ENCODE measurements at places on chromosomes 4 and X. TPM values are rescaled to one million over a fixed set of nuclear protein-coding genes. Genes with fewer than 3 reads are reported as not detected.

DNA sequence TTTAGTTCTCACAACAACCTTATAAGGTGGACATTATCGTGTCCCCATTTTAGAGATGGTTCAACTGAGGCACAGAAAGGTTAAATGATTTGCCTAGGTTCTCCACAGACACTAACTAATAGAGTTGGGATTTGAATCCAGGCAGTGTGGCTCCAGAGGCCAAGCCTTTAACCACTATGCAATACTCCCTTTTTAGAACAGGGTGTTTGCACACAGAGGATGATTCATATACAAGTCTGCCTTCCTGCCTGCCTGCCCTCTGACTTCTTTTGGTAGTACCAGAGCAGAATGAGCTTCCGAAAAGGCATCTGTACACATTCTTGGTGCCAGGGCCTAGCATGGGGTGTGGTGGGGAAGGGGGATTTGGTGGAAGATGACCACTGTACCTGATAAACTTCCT lies 150.8 kb upstream of the ARHGEF9 start:
- no peak for DNase-seq

GRCh38 chrX:72715546-72715945 lies 1.4 kb upstream of the PHKA1 start:
- DNase-seq = no peak

DNA sequence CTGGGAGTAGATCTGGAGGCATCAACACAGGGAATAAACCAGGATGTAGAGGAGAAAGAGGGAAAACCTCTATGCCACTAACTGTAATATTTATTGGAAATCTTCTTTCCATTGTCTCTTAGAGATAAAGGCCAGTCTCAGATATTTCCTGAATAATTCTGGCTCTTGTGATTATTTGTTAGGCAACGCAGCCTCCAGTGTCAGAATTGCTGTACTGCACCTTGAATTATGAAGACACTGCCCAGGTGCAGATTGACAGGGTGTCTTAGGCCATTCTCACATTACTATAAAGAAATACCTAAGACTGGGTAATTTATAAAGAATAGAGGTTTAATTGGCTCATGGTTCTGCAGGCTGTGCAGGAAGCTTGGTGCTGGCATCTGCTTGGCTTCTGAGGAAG lies 100.7 kb upstream of the ZDHHC15 start:
- DNase-seq = no peak

- no peak for DNase-seq
Measured at GRCh38 chr4:170139764-170140163, 50.0 kb upstream of the AADAT start.

TAF9B gene
- total RNA-seq = 46.3 TPM

GRCh38 chrX:30880058-30880457 lies 9.0 kb downstream of the TAB3 start:
- DNase-seq = no peak

MAGEA11 gene
- total RNA-seq = not detected

AFF2 gene
- 343 TPM for total RNA-seq

TMEM31 gene
- not detected for total RNA-seq

CENPVL1 gene
- 1.7 TPM for total RNA-seq

- no peak for DNase-seq
Measured at GRCh38 chr4:120771907-120772306, 150.6 kb downstream of the PRDM5 start.

GRCh38 chr4:121686255-121686654 lies 10.5 kb downstream of the ANXA5 start:
- no peak for DNase-seq

DCLK2 gene
- total RNA-seq = 65.0 TPM

DNA sequence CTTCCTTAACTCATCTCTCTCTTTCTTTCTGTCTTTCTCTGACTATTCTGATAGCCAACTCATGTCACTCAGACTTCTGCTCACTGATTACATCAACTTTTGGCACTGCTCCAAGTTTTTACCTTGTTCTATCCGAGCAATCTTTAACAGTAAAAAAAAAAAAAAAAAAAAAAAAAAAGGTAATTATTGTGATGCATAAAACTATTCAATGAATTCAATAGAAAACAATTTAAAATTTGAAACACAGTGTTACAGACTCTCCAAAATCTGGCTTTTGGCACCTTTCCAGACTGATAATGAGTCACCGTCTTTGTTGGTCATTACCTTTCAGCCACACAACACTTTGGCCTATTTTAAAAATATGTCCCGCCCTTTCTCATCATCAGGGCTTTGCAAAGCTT lies 229.5 kb downstream of the GALNTL6 start:
- no peak for DNase-seq

DNA sequence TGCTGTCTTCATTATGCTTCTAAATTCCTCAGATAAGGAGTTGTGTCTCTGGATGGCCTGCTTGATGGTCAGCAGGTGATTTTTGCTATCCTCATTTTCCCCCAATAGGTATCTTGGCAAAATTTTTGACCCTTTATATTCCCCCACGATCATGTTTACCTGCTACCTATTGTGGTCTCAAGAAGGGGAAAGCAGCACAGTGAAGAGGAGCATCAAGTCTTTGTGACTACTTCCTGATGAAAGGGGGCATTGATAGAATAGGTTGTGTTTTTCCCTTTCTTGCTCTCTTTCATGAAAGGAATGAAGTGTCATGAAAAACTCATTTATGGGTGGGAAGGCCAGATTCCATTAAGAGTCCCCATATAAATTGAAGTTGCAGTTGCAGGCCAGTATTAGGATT lies 153.8 kb downstream of the KLF8 start:
- no peak for DNase-seq

GRCh38 chr4:70815370-70815769 lies 24.3 kb downstream of the GRSF1 start:
- DNase-seq = no peak

SAGE1 gene
- not detected for total RNA-seq

DNA sequence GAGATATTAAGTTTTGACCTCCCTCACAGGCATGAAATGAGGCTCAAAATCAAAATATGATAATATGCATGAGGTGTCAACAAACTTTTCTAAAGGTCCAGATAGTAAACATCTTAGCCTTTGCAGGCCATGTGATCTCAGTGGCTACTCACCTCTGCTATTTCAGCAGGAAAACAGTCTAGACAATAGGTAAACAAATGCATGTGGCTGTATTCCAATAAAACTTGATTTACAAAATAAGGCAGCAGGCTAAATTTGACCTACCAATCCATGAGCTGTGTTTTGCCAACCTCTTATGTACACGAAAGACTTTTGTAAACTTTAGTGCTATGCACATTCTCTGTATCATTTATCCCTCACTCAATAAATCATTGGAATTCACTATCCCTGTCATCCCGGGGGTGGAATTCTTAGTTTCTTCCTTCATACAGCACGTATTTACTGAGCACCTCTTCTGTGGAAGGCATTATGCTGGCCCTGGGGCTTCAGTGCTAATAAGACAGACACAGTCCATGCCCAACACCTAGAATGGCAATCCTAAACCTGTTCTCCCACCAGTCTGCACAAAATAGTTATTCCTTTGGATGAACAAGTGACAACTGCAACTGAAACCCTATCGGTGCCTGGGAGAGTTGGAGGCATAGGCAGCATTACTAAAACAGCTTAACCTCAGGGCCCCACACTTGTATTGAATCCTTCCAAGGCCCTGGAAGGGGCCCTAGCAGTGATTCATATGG lies 19.9 kb downstream of the MAGEB17 start:
- no peak for DNase-seq

- DNase-seq = no peak
Measured at GRCh38 chr4:5635826-5636195, 72.5 kb downstream of the EVC2 start.

HTN1 gene
- total RNA-seq = not detected

SPOCK3 gene
- 15.1 TPM for total RNA-seq

- no peak for DNase-seq
Measured at GRCh38 chr4:43560047-43560446, 667.5 kb downstream of the GRXCR1 start.

- DNase-seq = no peak
Measured at GRCh38 chrX:118239178-118239870, 106.6 kb upstream of the WDR44 start.

DNA sequence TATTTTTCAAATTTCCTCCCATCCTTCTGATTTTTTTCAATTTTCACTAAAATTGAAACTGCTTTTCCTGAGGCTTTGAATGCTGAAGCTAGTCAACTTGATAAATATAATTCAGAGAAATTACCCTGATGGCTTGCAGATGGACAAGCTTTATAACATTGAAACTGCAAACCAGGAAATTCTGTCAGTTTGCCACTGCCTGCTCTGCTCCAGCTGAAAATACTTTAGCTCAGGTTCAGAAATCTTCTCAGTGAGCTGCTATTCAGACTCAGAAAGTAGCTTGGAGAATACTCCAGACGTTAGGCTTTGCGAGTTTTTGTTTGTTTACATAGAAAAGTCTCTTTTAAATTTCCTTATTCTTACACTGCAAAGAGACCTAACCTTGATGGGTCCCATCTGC lies 1574.7 kb downstream of the STIM2 start:
- no peak for DNase-seq

DNA sequence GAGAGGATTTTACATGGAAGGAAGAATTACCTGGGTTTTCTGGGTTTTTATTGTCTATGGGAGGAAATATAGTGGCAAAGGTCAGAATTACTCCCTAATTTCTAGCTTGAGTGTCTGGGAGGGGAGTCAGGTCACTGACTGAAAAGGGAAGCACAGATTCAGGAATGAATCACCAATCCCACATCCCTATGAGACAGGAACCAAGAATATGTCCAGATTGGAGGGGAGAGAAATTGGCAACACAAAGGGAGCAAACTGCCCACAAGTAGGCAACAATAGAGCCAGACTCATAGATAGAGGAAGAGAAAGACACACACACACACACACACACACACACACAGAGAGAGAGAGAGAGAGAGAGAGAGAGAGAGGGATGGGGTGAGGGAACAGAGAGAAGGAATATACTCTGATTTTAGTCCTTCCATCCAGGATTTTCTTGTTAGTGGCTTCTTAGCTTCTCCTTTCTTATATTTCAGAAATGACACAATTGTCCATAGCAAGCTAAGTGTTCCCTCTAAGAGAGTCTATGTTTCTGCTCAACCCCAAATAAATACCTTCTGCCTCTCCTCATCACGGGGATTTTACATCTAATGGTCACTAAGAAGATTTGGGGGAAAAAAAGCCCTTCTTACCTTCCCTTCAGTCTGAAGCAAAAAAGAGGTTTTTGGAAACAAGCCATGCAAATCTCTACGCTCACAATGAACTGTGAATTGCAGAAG lies 12.0 kb downstream of the P2RY10 start:
- DNase-seq = no peak

DNA sequence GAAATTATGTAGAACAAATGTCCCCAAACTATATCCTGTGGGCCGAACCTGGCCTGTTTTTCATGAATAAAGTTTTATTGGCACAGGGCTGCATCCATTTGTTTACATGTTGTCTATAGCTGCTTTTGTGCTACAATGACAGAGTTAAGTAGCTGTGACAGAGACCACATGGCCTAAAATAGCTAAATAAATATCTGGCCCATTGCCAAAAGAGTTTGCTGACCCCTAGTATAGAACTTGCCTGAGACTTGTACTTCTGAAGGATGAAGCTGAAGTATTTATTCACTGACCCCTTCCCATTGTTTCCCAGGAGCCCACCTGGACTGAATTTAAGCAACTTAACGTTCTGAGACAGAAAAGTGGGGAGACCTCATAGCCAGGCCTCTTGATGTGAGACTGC lies 325.6 kb downstream of the FRMPD4 start:
- DNase-seq = no peak

DNA sequence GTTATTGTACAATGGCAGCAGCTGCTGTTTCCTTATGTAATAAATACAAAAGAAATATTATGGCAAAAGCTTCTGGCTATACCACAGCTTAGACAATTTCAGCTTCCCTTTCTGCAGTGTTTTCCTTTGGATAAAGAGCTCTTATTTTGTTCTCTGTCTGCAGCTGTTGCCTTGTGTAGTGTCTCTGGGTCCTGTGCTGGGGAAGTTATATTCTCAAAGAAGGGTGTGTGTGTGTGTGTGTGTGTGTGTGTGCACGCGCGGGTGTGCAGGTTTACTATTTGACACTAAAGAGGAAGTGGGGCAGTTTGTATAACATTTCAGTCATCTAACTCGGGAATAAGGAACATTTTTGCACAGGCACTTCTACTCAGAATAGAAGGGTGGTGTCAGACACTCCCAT lies 83.6 kb downstream of the REPS2 start:
- DNase-seq = no peak

IL3RA gene
- total RNA-seq = 0.94 TPM

MAPK10 gene
- total RNA-seq = 265 TPM

DNA sequence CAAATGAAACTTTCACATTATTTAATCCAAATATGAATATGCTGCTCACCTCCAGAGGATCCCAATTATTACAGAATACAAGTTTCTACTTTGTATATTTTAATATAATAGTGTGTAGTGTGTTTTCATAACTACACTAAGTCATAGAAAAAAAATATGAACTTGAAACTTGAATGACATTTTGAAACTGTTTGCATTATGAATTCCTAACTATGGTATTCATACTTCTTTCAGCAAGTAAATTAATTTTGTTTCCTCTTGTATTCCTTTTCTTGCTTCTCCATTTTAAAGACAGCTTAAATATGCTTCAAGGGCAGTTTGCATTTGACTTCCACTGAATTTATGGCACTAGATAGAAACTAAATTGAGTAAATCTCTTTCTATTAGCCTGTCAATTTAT lies 177.1 kb downstream of the BMPR1B start:
- no peak for DNase-seq

DNA sequence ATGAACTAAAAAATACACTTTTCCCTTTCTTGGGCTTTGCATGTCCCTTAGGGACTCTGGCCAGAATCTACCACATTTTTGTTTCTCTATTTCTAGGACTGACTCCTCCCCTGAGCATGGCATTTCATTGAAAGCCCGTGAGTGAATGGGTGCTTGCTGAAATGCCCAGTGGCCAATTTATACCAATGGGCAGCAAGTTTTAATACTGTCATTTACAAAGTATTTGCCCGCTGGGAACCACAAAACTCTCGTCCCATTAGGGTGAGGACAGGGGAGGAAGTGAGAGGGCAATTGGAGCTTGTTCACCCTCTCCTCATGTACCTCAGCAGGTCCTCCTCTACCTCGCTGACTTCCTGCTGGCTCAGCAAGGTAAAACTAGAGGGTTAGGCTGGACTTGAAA lies 1.1 kb downstream of the SRPX2 start:
- DNase-seq = no peak

DNA sequence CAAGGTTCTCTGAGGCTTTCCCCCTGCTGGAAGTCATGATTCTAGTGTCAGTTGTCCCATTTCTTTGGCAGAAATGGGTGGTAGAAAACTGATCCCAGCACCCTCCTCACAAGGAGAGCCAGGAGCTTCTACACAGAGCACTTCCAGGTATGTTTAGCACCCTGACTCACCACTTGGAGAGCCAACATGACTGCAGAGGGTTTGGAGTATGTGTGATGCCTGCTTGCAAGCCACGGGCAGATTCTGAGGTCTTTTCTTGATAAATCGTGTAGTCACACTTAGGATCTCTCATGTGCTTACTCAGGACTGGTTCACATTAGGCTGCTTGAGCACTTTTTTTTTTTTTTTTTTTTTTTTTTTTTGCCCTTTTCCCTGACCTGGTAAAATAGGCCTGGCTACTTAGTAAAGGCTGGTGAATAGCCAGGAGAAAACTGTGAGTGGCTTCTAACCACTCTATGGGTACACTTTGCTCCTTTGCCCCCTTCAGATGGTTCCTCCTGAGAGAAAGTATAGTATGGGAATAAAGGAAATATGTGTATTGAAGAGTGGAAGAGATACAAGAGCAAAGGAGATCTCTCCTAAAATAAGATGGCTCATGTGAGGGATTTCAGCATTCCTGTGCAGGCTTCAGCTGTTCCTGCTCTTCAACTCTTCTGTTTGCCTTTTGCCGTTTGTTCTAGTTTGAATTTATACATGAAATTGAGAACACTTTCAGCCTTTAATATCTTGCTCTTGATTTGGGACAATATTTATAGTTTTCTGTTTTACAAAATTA lies 103.6 kb downstream of the EMCN start:
- DNase-seq = no peak

F11 gene
- total RNA-seq = not detected
